ENCODE measurements at places on chromosomes 5 and 9. TPM values are rescaled to one million over a fixed set of nuclear protein-coding genes. Genes with fewer than 3 reads are reported as not detected.

- DNase-seq, result no peak
Observed at GRCh38 chr5:139212906-139213305, 14.7 kb upstream of the SIL1 start.

DNA sequence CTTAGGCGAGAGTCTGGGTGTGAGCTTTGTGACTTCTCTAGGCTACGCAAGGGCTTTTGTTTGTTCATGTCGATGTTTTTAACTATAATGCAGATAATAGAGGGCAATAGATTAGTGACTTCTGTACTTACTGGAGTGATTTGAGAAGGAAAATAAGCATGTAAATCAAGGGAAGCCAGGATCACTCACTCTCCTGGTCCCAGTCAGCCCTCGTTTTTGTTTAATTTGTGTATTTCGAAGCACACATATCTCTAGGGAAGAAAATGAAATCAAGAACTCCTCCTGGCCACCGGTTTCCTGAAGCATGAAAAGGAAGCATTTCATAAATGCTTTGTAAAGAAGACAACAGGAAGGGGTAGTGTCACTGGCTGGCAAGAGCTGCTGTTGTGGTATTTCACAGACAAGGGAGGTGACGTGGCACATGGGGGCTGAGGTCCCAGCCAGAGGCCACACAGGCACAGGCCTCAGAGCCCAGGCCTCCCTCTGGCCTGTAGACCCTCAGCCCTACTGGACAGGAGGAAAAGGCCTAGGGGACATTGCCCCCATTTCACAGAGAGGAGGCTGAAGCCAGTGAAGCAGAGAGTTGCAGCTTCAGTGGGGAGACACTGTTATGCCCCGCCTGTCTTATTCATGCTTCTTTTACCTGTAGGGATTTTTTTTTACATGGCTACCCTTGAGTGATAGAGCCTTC lies 34.1 kb downstream of the IRF1 start:
- DNase-seq, result peak; percentile 81

- no peak for DNase-seq
Observed at GRCh38 chr5:167968837-167969236, 322.6 kb upstream of the WWC1 start.

GRCh38 chr5:158639881-158640592 lies 459.7 kb downstream of the EBF1 start:
- peak; percentile 78 for DNase-seq

PCDHGB4 gene
- total RNA-seq, result 0.06 TPM

CER1 gene
- not detected for total RNA-seq

Measured in Daoy (cell line).